Amniotic epithelial cell (primary cell): ENCODE measurements at places on chromosomes 13 and 19.

GRCh38 chr13:19020988-19021387, 160.6 kb downstream of the TUBA3C start:
- DNase-seq, result no peak

DNA sequence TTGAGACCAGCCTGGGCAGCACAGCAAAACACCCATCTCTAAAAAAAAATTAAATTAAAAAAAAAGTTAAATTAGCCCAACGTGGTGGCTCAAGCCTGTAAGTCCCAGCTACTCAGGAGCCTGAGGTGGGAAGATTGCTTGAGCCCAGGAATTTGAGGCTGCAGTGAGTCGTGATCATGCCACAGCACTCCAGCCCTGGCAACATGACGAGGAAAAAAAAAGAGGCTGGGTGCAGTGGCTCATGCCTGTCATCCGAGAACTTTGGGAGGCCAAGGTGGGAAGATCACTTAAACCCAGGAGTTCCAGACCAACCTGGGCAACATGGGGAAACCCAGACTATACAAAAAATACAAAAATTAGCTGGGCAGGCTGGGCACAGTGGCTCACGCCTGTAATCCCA, 2.2 kb upstream of the TMEM161A start:
- no peak for DNase-seq

DNA sequence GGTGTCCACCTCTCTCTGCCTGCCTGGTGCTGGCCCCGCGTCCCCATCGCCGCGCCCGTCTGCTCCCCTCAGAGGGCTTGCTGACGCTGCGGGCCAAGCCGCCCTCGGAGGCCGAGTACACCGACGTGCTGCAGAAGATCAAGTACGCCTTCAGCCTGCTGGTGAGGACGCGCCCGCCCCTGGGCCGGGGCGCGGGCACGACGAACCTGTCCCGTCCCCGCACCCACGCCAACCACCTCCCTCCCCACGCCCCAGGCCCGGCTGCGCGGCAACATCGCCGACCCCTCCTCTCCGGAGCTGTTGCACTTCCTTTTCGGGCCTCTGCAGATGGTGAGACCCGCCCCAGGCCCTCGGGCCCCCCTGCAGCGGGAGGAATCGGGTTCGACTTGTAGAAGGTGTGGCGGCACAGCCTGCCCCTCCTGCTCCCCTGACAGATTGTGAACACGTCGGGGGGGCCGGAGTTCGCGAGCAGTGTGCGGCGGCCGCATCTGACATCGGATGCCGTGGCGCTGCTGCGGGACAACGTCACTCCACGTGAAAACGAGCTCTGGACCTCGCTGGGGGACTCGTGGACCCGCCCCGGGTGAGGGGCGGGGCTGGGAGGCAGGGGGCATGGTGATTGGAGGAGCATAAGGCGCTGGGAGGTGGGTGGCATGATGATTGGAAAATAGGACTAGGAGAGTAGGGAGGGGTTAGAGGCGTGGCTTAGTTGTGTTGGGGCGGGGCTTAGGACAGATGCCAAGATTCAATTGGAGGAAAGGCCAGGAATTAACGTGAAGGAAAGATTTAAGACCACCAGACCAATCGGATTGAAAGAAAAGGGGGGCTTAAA, 6.6 kb downstream of the EPS8L1 start:
- DNase-seq, result no peak

DNA sequence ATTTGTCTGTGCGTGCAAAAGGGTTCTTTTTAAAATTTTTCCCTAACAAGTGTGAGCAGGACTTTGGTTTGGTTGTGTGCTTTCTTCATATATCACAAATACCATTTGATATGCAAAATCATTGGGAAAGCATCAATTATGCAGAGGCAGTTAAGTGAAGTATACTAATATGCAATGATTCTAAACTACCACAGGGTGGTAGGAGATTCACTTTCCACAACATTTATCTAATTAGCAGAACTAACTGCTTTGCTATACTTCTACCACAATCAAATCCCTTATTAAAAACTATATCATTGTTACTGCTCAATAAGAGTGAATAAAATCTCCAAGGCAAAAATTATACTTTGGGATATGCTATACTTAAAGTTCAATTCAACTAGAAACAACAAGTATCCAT, 2738.9 kb upstream of the PCDH20 start:
- peak; percentile 51 for DNase-seq

- DNase-seq, result no peak
Measured at GRCh38 chr13:19591864-19592263, 30.5 kb upstream of the TPTE2 start.

DNA sequence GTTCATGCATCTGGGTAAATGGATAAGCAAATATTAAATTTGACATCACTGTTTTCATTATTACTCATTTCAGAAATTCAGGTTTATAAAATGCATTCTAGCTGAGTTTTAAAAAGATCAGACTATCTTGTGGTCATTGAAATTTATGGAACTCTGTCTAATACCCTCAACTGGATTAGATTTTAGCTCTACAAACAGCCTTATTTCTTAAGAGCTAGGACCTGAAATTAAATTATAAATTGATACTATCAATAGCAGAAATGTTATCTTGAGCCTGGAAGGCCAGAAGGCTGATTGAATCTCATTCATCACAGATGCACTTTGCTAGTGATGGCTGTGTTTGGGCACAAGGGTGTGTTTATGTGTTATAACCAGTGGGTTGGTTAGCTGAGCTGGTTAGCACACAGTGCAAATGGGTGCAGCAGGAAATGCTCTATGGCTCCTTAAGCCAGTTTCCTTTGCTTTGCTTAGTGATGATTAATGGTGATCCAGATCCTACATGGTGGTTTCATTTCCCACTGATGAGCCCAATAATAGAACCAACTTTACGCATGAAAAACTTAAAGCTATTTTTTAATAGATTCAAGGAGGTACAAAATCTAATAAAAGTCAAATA, 310.8 kb upstream of the KLF12 start:
- no peak for DNase-seq

DNA sequence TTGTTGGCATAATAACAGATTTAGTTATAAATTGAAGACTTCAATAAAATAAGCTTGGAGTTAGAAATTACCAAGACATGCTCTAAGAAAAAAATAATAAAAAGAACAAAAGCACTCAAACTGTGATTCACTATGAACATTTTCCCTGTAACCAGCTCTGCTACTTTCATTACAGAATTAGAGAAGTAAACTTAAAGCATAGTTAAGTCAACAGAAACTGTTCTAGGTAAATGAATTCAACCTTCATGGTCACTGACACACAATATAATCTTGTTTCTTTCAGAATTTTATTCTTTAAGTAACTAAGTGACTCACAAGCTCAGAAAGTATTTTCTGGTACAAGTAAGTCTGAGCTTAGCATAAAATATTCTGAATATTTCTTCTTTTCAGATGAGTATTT, 136.3 kb downstream of the KLF5 start:
- no peak for DNase-seq

- DNase-seq, result no peak
Measured at GRCh38 chr13:31631746-31632145, 107.6 kb upstream of the RXFP2 start.

DNA sequence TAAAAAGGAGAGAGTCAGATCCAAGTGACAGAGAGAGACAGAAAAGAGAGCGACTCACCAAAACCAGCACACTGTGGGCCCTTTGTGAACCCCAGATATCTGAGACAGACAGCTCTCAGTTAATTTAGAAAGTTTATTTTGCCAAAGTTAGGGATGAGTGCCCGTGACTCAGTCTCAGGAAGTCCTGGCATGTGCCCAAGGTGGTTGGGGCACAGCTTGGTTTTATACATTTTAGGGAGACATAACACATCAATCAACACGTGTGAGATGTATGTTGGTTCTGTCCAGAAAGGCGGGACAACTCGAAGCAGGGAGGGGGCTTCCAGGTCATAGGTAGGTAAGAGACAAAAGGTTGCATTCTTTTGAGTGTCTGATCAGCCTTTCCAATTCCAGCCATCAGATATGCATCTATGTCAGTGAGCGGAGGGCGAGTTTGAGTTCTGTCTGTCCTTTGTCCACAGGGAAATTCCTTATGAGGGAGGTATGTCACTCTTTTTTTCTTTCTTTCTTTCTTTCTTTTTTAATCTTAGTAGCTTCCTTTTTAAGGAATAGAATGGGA, 37.2 kb upstream of the ATP11A start:
- no peak for DNase-seq

- DNase-seq, result no peak
Measured at GRCh38 chr13:112250788-112251445, 125.2 kb upstream of the SPACA7 start.
